Osteoblast (primary cell): ENCODE measurements at places on chromosomes 1 and 21.

DNA sequence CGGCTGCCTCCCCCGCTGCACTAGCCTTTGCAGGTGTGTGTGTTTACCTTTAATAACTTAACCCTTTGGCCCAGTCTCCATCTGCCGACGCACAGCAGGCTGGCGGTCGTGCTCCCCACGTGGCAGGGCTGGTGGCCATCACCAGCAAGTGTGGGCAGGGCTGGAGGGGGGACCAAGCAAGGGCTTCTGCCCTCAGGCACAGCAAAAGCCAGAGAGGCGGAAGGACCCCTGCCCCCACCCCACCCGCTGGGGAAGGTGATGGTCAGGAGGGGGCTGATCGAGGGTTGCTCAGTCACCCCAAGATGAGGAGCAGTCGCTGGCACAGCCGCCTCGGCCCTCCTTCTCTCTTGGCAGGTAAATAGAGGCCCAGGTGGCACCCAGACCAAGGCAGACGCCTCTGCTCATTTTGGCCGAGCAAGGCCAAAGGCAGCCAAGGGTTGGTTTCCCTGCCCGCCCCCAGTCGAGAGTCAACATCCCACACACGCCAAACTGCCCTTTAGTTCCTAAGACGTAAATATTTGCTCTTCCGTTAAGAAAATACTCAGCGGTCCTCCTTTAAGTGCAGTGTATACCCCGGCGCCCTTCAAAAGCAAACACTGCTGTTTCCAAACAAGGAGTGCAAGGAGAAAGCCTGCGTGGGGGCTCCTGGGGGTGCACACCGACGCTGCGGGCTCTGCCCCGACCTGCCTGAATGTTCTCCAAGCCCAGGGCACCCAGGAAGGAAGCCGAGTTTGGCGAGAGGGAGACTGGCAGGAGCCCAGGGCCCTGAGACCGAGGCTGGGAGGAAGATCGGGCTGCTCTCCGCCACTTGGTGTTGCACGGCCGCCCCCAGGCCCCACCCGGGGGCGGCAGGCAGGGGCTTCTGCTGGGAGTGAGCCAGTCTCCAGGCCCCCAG lies 82.7 kb downstream of the SIK1 start:
- DNase-seq = no peak

GRCh38 chr1:2548068-2548589 lies 8.0 kb upstream of the TNFRSF14 start:
- peak; percentile 100 for DNase-seq

- peak; percentile 22 for DNase-seq
Measured at GRCh38 chr1:214801191-214801590, 198.2 kb downstream of the CENPF start.

DNA sequence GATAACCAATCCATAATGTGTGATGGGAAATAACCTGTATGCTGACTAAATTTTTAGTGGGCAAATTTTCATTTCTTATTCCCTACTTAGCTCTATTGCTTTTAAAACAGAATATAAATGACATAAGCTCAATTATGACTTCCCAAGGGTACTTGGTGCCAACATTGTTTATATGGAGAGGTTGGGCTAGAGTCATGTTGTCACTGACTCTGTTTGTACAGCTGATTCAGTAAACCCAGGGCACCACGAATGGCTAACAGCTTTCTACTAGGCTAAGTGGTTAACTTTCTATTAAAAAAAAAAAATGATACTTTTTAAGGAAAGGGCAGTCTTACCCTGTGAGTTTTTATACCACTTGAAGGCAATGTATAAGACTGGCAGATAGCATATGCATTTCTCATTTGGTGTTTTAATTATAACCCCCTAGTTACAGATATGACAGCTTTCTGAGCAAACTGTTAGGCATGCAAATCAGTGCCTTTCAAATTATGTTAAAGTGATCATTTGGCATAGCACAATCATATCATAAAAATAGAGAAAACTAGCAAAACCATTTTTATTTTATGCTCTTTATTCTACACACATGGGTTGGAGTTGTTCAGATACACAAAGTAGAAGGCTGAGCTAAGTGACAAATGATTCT lies 147.1 kb downstream of the DNM3 start:
- DNase-seq = no peak

- DNase-seq = no peak
Measured at GRCh38 chr1:169048043-169048442, 58.4 kb upstream of the ATP1B1 start.

DNA sequence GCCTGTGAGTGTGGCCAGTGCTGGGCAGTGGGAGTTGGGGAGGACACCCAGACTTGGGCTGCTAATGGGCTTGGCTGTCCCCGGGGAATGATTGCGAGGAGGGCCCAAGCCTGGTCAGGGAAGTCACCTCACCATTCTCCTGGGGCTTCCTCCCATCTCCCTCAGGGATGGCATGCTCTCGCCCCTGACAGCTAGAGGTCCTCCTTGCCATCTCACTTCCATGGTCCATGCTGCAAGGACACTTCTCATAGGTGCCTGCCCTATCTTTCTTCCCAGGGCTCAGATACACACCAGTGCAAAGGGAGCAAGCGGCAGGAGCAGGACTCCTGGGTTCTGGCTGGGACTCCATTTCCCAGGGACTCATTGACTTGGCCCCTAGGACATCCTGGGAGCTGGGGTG lies 4.1 kb downstream of the NTRK1 start:
- DNase-seq = no peak

DNA sequence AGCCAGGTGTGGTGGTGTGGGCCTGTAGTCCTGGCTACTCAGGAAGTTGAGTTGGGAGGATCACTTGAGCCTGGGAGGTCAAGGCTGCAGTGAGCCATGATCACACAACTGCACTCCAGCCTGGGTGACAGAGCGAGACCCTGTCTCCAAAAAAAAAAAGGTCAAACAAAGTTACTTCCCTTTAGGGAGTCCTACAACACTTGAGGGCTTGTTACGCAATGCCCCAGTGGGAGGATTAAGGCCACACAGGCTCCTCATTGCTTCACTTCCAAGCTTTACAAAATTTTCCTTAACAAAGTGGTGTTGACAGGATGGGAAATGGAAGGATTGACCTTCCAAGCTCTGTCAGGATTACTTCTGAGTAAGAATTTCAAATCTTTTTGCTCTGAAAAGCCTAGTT lies 6.2 kb upstream of the EXTL1 start:
- DNase-seq = peak; percentile 46

DNA sequence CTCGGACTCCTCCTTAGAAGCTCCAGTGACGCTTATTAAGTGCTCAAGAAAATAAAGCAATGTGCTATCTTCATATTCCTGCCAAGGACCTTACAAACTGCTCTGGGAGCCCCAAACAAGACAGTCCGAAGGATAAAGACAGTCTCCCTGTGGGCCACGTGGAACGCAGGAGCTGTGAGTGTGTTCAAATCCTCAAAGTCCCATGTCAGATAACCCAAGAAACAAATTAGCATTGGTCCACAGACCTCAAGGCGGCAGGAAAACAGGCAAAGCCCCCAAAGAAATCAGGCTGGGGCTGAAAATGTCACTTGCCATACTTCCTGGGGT lies 3.0 kb upstream of the NAV1 start:
- peak; percentile 81 for DNase-seq

- peak; percentile 3 for DNase-seq
Measured at GRCh38 chr21:44090325-44090724, 16.9 kb upstream of the PWP2 start.

DNA sequence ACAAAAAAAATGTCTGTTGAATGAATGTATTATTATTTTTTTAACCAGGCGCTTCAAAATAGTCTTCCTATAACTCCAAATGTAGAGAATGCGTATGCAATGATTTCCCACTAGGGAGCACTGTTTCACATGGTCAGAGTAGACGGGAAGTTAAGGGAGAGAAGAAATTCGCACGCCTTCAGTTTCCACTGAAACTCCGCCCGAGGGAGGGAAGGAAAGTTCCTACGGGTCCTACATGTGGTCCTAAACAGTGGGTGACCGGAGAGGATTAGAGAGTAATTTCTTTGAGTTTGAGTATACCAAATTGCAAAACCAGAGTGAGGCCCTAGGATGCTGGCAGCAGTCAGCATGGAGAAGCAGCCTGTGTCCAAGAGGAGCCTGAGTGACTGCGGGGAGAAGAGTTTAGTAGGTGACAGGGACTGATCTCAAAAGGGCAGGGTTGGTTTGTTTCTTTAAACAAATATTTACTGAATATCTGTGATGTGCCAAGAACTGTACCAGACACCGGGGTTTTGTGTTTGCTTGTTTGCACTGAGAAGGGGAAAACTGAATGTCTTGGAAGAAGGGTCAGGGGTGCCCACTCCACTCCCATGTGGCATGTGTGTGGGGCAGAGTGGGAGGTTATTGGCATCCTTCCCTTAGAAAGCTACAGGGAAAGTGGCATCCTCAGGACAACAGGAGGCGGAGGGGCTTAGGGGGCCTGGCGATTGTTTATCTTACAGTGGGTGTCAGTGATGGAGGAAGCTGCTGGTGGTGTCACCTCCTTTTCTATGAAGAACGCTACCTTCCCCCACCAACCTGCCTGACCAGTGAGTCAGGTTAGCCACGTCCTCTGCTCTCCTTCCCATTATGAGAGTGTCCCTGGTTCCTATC lies 22.8 kb downstream of the RNU5D-1 start:
- DNase-seq = no peak

DNA sequence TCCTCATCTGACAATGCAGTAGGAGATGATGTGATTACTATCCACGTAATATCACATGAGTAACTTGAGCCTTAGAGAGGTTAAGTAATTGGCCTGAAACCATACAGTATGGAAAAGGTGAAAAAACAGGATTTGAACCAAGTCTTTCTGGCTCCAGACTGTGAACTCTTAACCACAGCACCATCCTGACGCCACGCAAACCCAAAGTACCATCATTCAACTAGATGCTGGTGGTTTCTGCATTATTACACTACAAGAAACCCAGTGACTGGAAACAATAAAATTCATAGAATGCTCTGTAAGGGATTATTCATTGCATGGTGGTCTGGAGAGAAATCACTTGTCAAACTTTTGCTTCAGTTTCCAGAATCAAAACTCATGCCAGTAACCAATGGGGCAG lies 90.7 kb downstream of the MAB21L3 start:
- no peak for DNase-seq

GRCh38 chr1:108704496-108704895 lies 8.2 kb upstream of the FNDC7 start:
- peak; percentile 79 for DNase-seq
